ENCODE measurements at places on chromosomes 7 and 10.

DNA sequence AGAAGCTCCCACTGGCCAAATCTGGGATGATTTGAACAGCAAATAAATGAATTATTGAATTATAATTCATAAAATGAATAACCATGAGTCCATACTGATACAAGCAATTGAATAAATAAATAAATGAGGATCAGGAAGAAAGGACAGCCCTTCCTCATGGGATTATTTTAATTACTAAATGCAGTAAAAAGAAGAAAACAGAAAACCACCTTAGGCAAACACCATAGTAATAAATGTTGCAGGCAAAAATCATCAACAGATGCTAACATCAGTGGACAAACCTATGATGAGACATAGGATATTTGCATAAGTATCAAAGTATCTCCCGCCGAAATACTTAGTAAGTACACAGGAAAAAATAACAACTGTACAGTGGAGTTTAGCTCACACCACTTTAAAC is 33.2 kb downstream of the RAPGEF5 start:
- DNase-seq: no peak

DNA sequence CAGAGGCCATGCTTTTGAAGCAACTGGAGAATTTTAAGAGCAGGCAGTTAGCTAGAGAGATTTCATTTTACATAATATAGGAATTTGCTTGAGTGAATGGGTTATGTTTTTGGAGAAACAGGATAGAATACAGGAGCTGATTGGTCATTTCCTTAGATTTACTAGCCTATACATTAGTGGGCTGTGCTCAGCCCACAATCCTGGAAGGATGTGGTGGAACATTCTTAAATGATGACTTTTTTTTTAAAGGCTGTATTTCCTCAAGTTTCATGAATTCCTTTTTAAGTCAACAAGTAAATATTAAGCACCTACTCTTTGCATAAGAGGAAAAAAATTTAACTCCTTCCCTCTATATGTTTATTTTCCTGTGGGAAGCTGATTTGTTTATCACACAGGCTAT is 314.4 kb upstream of the BMPER start:
- DNase-seq: no peak

- DNase-seq: no peak
Observed at GRCh38 chr7:98913612-98914011, 35.3 kb downstream of the TRRAP start.

DNA sequence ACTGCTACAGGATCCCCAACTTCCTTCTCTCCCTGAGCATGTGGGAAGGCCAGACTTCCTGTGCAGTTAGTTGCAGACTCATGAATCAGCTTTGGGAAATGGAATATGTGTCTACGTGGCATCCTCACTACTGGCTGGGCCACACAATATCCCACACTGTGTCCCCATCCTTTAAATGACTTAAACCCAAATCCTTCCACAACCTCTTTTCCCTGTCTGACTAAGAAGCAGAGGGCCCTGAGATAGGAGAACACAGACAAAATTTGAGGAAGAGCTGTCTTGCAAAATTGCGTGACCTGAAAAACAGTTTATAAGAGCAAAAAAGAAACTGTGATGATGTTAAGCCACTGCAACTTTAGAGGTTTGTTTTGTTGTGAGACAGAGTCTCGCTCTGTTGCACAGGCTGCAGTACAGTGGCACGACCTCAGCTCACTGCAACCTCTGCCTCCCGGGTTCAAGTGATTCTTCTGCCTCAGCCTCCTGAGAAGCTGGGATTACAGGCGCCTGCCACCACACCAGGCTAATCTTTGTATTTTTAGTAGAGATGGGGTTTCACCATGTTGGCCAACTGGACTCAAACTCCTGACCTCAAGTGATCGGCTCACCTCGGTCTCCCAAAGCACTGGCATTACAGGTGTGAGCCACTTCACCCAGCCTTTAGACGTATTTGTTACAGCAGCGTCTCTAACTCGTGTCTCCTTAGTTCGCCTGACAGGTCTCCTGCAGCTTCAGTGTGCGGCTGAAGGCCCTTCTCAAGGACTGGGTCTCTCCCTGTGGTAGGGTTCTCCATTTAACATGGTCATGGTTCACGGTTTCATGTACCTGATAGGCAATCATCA is 46.9 kb upstream of the SFMBT2 start:
- no peak for DNase-seq

GRCh38 chr10:121054874-121055273 is 203.7 kb downstream of the WDR11 start:
- no peak for DNase-seq

- no peak for DNase-seq
Observed at GRCh38 chr7:48161407-48162125, 9.7 kb upstream of the ABCA13 start.

DNA sequence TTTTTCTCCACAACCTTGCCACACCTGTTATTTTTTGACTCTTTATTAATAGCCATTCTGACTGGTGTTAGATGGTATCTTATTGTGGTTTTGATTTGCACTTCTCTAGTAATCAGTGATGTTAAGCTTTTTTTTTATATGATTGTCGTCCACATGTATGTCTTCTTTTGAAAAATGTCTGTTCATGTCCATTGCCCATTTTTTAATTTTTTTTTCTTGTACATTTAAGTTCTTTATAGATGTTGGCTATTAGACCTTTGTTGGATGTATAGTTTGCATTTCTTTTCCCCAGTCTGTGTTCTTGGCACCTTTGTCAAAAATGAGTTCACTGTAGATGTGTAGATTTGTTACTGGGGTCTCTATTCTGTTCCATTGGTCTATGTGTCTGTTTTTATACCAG is 28.8 kb downstream of the ZSCAN25 start:
- DNase-seq: no peak

- DNase-seq: no peak
Observed at GRCh38 chr10:26358071-26358470, 80.1 kb upstream of the APBB1IP start.

DNA sequence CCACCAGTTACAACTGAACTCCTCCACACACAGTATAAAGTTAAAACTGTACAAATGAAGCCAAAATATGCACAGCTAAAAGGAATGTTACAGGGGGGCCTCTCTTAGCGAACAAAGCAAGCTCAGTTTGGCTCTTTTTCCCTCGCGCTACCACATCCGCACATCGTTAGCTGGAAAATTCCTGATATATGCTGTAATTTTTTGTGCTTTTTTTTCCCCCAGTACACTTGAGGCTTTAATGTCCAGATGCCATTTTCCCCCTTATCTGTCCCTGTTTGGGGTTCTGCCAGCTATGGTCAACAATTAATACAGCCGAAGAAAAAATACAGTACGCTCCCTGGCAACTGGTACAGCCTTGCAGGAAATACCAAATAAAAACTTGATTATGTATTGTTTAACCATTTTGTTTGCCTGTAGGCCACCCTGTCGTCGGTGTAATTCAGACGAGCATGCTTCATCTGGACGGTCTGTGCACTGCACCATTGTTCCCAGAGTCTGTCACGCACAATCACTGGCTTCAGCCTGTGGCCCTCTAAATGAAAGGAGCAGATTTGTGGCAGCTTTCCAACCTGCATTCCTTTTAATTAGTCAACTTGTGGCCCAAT is 108.1 kb upstream of the FAM133B start:
- no peak for DNase-seq

- no peak for DNase-seq
Observed at GRCh38 chr7:105213611-105214010, 175.1 kb downstream of the SRPK2 start.

GRCh38 chr7:107122486-107122911 is 46.3 kb upstream of the HBP1 start:
- no peak for DNase-seq

Measured in activated CD4-positive, alpha-beta memory T cell treated with anti-CD3 and anti-CD28 coated beads for 36 hours (primary cell).